ENCODE measurements at places on chromosomes 5 and 9. TPM values are rescaled to one million over a fixed set of nuclear protein-coding genes. Genes with fewer than 3 reads are reported as not detected.

Gene ECSCR
- not detected for total RNA-seq

Gene TAF11L11
- total RNA-seq: not detected

Gene PLPPR1
- total RNA-seq: not detected

Gene EDIL3
- total RNA-seq: 127 TPM

Gene SURF1
- total RNA-seq: 69.7 TPM

Gene TLX3
- not detected for total RNA-seq

Gene TMC1
- not detected for total RNA-seq

- DNase-seq: no peak
These were observed 581.7 kb upstream of the RIOK2 start for GRCh38 chr5:97764700-97765099.

DNA sequence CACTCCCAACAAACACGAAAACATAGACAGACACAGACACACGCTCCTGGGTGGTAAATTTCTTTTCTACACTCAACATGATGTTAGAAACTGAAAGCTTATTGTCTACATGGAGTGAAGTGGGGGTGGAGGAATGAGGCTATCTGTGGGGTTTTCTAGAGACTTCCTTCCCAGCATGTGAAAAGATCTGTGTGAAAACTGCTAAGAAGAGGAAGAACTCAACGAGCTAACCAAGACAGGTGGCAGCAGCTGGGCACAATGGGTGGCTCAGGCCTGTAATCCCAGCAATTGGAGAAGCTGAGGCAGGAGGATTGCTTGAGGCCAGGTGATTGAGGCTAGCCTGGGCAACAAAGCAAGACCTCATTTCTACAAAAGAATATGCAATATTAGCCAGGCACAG lies 7.6 kb downstream of the FYB1 start:
- no peak for DNase-seq

DNA sequence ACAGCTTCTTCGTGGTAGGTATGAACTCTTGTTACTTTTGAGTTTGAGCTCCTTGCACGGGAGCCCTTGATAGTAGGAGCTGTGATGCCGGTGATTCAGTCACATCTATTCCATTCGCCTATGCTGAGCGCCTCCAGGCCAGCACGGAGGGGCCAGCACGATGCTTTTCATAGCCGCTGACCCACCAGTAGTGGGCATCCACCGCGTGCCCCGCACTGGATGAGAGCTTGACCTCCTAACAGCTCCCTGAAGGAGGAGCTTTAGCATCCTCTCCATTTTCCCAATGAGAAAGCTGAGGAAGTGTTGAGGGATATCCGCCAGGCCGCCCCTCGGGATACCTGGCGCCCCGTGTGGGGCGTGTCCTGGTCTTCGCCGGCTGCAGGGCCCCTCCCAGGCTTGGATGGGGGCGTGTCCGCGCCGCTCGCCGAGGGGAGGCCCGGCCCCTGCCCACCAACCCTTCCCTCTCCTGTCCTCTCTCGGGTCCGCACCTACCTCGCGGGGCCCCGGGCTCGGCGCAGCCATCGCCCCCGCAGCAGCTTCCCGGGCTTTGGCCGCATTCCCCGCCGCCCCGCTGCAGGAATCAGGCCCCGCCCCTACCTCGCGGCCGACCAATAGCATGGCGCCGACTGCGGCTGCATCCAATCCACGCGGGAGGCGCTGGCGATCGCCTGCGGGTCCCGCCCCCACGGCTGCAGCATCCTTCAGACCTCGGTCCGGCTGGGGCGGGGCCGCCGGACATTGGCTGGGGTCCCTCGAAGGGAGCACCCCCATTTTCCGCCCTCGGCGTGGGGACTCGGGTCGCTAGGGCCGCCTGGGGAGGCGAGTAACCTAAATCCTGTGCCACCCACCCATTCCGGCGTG lies at the start of gene PIP5KL1:
Gene PIP5KL1, minus strand, starts transcription at position 547 of the 861 bp plus-strand sequence. Its CDS starts 25 bp downstream, at position 522.
- DNase-seq: peak; percentile 82

DNA sequence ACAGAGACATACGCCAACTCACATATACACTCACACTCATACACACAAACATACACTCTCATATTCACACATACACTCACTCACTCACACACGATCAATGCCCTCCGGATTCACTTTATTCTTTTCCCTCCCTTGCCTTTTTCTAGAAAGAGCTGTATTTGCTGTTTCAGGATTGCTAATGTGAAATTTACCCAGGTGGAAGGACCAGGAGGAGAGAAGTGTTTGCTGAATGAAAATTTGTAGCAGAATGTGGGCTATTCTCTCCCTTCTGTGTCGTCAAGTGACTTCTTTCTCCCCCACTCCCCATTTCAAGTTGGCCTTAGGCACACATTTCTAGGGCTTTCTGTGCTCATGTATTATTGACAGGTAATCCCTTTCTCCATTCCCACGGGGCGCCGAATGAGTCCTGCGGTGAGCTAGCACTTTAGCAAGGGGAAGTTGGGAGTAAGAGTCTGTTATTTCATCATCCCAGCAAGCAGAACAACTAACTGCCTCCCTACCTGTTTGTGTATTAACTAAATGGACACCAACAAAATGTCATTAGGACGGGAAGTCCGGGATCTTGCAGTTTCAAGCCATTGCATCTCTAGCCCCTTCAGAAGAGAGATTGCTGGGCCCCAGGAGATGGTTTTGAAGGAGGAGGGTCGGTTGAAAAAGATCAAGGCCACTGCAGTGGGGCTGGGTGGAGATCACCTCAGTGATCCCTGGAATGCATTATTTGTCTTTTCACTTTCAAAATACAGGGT lies 97.1 kb upstream of the TAF11L2 start:
- no peak for DNase-seq

- no peak for DNase-seq
These were observed 39.8 kb downstream of the ADRA1B start for GRCh38 chr5:159956074-159956473.

DNA sequence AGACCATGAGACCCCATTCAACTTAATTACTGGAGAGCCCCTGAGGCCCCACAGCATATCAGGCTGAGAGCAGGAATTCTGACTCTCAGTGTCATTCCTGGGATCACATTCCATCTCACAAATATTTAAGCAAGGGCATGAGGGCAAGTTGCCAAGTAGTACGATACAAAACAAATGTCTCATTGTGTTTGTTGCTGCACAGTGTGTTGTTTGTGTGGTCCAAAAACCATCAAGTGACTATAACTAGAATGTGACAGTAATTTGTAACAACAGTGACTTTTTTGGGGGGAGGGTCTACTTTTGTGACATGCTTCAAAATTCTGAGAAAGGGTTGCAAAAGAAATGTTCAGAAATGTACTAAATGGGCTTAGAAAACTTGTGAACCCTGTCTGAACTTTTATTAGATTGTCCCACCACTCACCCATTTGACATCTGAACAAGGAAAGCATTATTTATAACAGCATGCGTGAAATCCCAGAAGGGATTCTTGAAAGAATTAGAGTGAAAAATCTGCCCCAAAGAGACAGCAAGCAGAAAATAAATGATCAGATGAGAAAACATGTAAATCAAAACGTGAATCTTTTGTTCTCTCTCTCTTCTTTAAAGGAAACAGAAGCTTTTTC lies 347.0 kb downstream of the NTRK2 start:
- DNase-seq: no peak

GRCh38 chr5:33659526-33660169 lies 218.9 kb downstream of the TARS1 start:
- DNase-seq: no peak

DNA sequence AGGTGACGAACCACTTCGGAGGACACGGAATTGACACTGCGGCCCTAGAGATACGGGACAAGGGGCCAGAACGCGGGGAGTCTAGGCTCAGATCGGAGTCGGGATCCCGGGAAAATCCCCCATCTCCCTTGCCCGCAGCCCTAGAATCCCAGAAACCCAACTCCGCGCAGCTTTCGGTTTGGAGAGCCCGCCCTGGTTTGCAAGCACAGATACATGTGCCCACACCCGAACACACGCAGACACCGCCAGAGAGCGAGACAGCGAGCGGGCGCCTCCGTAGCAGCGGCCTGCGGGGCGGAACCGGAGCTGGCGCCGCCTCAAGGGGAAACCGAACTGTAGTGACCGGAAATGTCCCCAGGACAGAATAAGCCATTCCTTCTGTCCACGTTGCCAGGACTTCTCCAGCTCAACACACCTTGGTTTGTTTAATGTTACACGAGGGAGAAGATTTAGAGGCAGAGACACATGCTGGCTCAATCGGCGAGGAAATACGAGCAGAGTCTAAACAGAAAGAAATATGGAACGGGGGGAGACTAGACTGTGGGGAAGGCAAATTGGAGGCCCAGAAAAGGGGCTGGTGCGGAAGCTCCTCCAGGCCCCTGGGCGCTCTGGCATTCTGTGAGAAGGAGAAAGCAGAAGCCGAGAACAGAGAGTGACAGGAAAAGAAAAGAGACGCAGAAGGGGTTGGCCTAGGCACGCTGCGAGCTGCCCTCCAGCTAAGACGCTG lies 2.9 kb upstream of the PAX5 start:
- DNase-seq: no peak

DNA sequence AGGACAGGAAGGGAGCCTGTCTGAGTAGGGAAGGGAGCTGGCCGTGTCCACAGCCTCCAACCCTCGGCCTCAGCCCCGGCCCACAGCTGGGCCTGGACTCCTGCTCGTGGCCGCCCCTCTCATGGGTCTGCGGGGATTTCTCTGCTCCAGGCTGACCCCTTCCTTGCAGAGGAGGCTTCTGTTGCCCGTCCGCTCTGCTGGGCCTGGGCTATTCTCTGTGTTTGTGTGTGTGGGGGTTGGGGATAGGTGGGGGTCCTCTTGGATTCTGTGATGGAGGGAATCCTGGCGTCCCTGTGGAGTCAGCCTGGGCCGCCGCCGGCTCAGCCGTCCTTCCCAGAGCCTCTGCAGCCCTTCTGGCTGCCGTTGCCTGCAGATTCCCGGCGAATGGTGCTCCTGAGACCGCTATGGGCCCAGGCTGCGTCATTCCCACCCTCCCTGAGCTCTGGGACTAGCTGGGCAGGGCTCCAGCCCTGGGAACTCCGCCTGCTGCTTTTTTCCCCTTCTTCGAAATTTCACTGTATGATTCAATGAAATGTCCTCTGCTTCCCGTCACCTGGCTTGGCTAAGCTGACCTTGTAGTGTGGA lies 64.2 kb downstream of the FGF18 start:
- no peak for DNase-seq

DNA sequence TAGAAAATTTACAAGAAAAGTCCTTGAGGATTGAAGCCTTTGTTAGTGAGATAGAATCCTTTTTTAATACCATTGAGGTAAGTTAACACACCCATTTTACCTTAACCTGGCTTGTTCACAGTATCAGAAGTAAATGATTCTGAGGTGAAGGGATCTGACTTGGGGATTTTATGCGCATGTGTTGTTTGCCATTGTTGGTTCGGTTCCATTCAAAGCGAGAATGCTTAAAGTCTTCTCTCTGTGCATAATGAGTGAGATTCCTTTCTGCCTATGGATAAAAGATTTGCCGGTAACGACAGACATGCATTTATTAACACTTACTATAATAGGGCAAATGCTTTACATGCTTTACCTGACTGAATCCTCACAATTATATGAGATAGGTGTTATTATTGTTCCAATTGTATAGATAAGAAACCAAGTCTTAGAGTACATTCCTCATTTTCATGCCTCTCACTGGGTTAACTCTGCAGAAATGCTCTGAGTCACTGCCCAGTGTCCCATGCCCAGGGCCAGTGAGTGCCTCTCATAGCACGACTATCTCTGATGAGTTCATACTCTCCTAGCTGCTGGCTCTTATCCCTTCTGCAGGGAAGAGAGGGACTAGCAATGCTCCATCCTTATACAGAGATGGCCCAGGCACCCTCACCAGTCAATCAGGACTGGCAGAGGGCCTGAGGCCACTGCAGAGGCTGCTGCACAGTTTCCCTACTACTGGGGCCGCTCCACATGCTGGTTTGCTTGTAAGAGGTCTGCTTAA lies 54.4 kb downstream of the CMYA5 start:
- DNase-seq: no peak

- DNase-seq: no peak
These were observed 72.0 kb downstream of the CD180 start for GRCh38 chr5:67124556-67124955.

GRCh38 chr5:82595113-82595512 lies 317.0 kb upstream of the RPS23 start:
- DNase-seq: no peak

- no peak for DNase-seq
These were observed 18.5 kb upstream of the SNX2 start for GRCh38 chr5:122756264-122756911.

DNA sequence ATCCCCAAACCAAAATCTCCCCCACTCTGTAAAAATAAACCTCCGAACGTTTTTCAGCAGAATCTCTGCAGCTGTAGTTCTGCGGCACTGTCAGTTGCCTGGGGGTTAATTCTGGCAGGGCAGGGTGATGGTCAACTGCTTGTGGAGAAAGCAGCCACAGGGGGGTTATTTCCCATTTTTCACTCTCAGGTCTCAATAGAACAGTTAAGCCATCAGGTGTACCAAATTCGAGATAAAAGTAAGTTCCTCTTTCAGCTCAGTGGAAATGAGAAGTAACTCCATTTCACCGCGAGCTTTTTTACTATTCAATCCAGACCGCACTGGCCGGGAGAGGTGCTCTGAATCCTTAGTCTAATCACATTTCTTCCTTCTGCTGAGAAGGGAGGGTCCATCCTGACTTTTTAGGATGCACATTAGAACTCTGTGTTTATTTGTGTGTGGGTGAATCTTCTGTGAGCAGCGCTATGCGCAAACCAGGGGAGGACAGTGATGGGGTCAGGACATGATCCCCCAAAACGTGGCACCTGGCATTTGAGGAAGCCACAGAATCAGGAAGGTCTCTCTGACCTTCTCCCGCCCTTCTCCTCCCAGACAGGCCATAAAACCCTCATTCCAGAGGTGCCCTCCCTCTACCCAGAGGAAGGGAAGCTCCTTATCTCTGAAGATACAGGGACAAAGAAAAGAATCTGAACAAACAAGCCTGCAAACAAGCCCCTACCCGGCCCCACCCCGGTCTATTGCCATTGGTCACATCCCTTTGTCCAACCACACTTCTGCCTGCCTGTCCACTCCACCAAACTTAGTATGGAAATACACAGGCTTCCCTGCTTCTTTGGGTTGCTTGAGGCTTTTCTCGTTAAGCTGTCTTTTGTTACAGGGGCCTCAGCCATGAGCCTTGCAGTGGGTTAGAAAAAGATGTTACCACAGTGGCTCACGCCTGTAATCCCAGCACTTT lies 229.0 kb downstream of the ROR2 start:
- DNase-seq: no peak

- DNase-seq: no peak
These were observed 98.8 kb upstream of the ADRA1B start for GRCh38 chr5:159817262-159818029.

GRCh38 chr9:132235894-132236661 lies 74.2 kb downstream of the NTNG2 start:
- DNase-seq: peak; percentile 56

- DNase-seq: no peak
These were observed 68.2 kb upstream of the EGFLAM start for GRCh38 chr5:38190111-38190510.

- DNase-seq: no peak
These were observed 493.6 kb downstream of the GADD45G start for GRCh38 chr9:90098408-90098807.
